ENCODE measurements at places on chromosomes 6 and 20. TPM values are rescaled to one million over a fixed set of nuclear protein-coding genes. Genes with fewer than 3 reads are reported as not detected.
A peak's percentile ranks its signal among the peaks of the same experiment; 100 is the strongest.

The ENPP5 gene
- 13.8 TPM for total RNA-seq

The L3MBTL3 gene
- total RNA-seq = 9.7 TPM

- no peak for DNase-seq
- H3K4me3 ChIP-seq = no peak overlapping the region
- H3K4me1 ChIP-seq = no peaks in the 10 kb centered on the region
- peaks cover 43% of the 10 kb centered on the region for H3K27me3 ChIP-seq
- H3K27ac ChIP-seq = no peak overlapping the region
Observed at GRCh38 chr20:59667131-59667530, 62.8 kb downstream of the PHACTR3 start.

DNA sequence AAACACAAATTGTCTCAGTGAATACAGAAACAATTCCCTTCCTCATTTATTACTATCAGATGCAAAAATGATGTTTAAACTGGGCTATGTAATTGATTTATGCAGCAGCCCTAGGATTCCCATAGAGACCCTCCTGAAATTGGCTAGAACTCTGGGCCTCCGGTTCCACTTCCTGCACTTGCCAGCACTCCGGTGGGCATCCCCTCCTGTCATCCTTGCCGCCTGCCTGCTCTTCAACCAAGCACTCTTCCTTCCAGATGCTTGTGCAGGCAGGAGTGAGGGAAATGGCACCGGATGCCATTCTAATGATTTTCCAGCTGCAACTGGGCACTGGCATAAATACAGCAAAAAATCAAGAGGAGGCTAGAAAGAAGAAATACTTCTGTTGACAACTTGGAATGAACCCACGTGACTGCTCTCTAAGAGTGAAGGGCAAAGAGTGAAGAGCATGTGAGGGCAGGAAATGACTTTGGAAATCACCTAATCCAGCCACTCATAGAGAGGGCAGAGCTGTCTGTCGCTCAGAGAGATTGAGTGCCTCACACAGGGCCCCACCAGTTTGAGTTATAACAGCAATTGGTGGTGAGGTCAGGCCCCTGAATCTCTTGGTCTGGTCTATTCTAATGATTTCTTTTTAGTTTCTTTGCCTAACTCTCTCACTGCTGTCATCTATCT is 3.7 kb upstream of the NEDD9 start:
- no peaks in the 10 kb centered on the region for H3K27me3 ChIP-seq
- DNase-seq = no peak
- H3K27ac ChIP-seq = peak overlapping the region; percentile 17
- H3K36me3 ChIP-seq = no peaks in the 10 kb centered on the region
- no peaks in the 10 kb centered on the region for H3K4me1 ChIP-seq

- no peaks in the 10 kb centered on the region for H3K27me3 ChIP-seq
- H3K4me1 ChIP-seq = no peaks in the 10 kb centered on the region
- H3K36me3 ChIP-seq = no peaks in the 10 kb centered on the region
- H3K27ac ChIP-seq = no peak overlapping the region
Observed at GRCh38 chr6:126143761-126144251, 157.5 kb downstream of the TRMT11 start.

DNA sequence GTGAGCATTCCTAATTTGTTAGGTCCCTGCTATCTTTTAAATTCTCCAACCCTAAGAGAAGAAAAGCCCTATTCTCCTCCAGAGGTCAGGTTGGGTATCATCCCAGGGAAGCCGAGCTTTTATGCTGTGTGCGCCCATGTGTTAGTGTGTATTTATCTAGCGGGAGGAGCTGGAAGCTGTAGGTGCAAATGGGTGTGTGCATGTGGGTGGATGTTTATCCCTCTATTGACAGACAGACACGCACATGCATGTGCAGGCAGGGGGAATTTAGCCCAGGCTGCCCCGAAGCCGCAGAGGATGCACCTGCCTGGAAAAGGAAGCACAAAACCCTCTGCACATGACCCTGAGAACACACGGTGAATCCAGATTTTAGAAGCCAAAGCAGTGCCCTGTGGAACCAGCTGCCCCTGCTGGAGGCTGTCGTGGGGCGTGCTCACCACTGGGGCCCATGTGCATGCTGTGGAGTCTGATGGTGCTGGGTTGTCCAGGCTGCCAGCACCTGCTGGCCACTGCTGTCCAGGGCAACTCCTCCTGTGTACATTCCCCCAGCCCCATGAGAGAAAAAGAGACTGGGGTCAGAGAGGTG is 397.5 kb downstream of the TAF4 start:
- no peak for DNase-seq
- no peak overlapping the region for H3K27ac ChIP-seq
- H3K27me3 ChIP-seq = no peaks in the 10 kb centered on the region
